NCI-H146 (cell line): ENCODE measurements at places on chromosomes 7 and 10.

- DNase-seq: no peak
Observed at GRCh38 chr10:44293306-44293778, 91.6 kb downstream of the CXCL12 start.

DNA sequence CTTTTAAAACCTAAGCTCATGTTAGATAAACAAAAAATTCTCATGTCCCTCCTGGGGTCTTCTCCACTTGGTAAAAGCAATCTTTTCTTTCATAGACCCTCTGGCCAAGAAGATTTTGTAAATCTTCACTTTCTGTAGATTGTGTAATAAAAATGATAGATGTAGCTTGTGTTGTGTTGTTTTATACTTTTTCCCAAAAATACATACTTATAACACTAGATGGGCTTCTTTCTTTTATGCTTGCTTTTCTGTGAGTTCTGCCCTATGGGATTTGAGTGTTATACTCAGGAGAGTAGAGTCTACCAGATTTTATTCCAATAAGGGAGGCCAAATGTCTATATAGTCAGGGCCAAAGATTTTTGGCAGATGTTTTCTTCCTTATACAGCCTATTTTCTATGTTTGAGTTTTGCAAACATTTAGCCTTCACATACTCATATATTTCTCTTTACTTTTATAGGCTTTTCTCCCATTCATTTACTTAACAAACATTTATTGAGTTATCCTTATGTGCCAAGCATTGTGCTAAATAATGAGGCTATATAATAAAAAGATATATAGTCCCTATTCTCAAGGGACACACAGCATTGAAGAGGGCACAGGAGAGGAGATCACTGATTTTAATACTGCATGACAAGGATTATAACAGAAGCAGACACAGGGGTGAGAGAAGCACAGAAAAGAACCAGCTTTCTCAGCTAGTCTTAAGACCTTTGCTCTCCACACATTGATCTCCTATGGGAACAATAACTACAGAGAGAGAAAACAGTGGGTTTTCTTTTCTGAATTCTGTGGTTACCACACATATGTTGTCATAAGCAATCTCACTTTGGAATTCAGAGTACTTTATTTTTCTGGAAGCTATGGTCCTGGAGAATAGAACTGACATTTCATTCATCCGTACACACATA is 58.0 kb upstream of the PNLIP start:
- DNase-seq: no peak

DNA sequence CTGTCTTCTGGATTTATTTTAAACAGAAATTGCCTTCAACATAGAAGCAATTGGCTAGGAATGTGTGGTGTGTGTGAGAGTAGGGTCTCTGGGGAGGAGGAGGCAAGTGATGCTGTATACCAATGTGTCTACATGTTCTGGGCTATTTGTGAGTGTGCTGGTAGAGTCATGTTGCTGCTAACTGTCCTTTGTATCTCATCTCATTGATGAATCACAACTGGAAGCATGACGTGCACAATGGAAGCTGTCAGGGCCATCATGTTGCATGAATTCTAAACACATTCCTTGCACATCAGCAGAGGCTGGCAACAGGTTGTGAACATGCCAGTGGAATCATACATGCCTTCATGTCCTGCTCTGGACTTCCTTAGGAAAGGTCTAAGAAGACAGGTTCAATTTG is 199.7 kb downstream of the BMPER start:
- DNase-seq: no peak

DNA sequence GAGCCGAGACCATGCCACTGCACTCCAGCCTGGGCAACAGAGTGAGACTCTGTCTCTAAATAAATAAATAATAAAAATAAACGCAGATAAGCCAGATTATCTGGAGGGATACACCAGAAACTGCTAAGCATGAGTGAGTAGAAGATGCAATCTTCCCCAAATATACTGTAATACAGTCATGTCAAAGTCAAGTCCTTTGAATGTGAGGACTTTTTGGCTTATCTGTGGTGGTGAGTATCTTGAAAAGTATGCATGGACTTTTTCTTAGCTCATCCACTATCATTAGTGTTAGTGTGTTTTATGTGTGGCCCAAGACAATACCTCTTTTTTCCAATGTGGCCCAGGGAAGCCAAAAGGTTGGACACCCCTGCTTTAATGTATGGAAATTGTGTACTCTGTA is 44.7 kb upstream of the PITRM1 start:
- DNase-seq: no peak

DNA sequence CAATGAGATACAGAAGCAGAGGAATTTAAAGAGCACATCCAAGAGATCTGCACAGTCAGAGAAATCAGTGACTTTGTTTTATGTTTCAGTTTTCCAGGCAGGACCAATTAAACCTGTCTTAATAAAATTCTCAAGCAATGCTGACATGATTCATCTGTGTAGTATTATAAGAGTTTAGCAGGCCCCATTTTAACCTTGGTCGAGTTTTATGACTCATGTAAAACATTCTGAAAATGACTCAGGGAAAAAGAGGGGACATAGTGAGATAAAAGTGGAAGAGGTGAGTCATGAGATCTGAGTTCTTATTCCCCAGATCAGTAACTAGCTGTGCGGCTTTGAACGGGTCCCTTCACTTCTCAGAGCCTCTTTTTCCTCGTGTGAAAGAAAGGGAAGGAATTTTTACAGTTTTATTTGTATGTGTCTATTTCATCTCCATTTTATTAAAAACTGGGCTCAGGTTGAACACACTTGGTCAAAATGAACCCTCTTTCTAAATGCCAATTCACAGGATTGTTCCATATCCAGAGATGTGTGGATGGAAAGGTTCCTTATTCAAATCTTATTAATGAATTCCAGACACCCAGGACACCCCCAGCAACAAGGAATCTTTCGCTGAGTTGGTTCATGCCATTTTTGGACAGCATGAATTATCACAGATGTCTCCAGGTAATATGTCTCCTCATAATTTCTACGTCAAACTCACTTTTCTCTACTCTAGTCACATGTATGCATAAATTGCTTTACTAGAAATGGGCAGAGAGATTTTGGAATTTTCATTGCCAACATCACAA is 143.2 kb downstream of the JAZF1 start:
- no peak for DNase-seq

GRCh38 chr10:118034791-118035261 is 11.9 kb downstream of the RAB11FIP2 start:
- no peak for DNase-seq

DNA sequence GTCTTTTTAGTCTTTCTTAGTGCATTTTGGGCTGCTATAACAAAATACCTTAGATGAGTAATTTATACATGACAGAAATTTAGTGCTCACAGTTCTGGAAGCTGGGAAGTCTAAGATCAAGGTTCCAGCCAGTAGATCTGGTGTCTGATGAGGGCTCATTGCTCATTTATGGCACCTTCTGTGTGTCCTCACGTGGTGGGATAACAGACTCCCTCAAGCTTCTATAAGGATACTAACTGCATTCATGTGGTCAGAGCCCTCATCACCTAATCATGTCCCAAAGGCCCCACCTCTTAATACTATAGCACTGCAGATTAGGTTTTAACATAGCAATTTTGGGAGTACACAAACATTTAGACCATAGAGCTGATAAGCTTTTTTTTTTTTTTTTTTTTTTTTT is 80.4 kb downstream of the ZNRF2 start:
- DNase-seq: no peak

DNA sequence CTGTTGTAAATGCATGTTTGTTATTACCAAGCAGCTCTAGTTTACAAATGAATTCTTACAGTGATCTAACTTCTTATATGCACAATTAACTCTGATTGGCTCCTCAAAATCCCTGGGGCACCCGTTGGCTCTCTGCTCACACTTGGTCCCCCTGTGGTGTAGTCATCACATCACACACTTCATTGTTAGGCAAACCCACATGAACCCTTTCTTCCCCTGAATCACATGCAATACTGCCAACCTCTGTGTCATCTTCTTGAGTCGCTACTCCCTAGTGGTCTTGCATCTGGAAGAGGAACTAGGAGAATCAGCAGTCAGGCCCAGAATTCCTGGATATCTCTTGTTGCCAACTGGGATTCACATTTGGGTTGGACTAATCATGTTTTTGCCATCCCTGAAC is 73.1 kb downstream of the CD36 start:
- no peak for DNase-seq

DNA sequence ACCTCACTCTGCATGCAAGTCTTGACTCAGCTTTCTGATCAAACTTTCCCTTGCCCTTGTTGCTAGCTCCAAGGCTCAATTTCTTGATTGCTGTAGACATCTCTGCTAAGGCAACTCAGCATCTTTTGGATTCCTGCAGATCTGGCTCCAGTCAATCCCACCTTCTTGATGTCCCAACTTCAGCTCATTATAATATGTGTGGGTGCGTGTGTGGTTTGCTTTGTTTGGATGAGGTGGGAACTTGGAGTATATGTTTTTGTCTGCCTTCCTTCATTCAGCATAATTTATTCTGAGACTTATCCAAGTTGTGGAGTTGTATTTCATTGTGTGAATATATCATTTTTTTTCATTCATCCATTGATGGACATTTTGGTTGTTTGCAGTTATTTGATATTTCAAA is 364.8 kb upstream of the IGFBP3 start:
- DNase-seq: no peak

DNA sequence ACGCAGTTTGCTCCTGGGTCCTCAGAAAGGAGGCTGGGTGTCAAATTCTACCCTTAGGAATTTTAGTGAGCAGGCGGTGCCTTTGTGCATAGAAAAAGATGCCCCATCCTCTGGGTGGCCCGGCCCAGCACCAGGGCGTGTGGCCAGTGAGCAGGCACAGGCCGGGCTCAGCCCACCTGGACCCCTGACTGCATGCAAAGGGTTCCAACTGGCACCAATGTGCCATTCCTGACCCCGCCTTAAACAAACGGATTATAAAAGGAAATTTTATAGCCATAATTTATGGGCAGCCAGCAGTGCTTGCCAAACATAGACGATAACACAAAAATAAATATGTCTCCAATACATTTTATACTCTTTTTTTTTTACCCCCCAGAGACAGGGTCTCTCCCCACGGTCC is 40.1 kb upstream of the GNA12 start:
- no peak for DNase-seq

GRCh38 chr7:114715907-114716306 is 206.0 kb upstream of the MDFIC start:
- DNase-seq: no peak

DNA sequence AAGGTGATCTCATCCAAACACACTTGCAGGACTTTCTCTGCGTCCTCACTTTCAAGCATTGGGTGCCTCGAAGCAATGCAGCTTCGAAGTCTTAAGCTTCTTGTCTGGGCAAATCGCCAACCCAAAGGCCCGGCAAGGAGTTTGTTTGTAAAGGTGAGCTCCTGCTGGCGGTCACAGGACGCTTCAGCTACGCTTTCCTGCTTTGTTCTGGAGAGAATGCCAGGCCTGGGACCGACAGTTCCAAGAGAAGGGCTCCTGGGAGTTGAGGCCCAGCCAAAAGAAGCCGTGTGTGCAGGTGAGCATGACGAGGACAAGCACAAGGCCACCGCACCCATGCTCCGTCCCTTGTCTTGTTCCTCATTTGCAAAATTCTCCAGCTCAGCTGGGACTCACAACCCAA is 106.6 kb upstream of the DOCK1 start:
- peak; percentile 17 for DNase-seq

DNA sequence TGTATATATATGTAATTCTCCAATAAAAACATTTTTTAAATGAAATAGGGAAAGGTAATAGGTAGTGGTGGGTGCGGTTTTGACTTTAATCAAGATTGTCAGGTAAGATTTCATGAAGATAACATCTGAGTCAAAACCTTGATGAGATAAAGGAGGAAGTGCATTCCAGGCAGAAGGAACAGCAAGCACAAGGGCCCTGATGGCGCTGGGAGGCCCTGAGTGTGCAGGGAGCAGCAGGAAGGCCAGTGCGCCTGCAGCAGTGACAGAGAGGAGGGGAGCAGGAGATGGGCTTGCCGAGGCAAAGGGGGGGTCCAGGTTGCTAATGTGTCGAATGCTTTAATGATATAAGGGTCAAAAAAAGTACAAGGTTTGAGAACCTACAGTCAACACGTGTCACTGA is 69.8 kb downstream of the GNA12 start:
- no peak for DNase-seq

GRCh38 chr7:128299109-128299607 is 44.5 kb downstream of the RBM28 start:
- DNase-seq: no peak

DNA sequence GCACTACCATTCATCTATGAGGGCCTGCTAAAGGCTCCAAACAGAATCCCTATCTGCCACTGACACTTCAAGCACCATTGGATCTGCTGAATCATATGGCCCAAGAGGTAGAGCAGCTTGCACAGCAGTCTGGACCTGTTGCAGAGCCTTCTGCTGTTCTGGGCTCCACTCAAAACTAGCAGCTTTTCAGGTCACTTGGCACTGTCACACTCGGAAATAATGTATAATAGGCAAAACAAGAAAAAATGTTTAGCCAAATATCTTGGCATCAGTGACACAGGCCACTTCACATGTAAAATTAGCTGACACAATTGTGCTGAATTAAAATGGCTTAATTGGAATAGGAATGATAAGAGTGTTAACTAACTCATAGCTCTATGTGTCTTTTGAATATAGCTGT is 1182.9 kb upstream of the LRRTM3 start:
- no peak for DNase-seq

- DNase-seq: no peak
Observed at GRCh38 chr7:27890205-27890849, 150.4 kb downstream of the TAX1BP1 start.

DNA sequence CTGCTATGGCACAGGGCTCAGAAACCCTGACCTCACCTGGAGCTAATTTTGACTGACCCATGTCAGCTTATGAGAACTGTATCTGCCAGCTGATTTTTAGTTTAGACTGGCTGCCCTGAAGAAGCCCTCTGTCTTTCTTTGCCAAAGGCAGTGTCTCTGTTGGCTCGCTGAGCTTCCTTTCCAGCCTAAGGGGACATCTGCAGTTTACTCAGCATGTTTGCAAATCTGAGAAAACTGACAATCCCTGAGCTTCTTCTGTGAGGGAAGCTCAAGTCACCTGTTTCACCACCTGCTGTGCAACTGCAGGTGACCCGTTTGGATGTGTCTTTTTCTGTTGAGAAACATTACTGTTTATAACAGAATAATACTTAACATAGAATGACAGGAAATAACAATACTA is 46.0 kb downstream of the PRKAR2B start:
- peak; percentile 88 for DNase-seq

- DNase-seq: no peak
Observed at GRCh38 chr7:2718296-2718965, 30.4 kb downstream of the AMZ1 start.

GRCh38 chr7:27245124-27245797 is 2.7 kb downstream of the EVX1 start:
- DNase-seq: no peak

DNA sequence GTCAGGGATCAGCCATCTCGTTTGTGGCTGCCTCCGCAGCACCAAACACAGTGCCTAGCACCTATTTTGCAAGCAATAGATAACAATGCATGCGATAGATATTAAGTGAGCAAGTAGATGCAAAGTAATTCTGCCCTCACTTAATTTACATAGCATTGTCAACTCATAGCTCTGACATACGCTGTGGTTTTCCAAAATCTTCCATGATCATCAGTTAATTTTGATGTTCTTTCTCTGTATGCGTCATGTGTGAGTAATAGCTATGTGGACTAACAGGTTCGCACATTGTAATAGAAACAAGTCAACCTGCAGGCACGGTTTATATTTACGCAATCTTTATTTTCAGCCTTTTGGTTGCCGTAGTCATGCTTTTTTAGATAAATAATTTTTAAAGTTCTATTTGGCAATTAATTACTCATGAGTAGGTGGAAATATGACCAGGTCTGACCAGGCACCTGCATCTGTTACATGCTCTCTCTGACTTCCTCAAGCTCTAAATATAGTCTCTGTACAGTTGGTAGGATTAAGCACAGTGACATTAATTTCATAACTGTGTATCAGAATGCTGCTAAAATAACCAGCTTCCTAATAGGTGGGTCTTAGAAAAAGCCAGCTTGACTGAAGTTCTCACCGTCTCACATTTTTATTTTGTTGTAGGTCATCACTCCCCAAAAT is 13.3 kb downstream of the MAP3K8 start:
- DNase-seq: no peak
